Prostate gland (tissue), 2 donors: ENCODE measurements at places on chromosomes 6 and 20. TPM values are rescaled to one million over a fixed set of nuclear protein-coding genes. Genes with fewer than 3 reads are reported as not detected.

ADGRF1 gene
- 11.5 TPM for total RNA-seq

GRCh38 chr6:144607998-144608735 lies 323.0 kb downstream of the UTRN start:
- DNase-seq = no peak

C20orf202 gene
- not detected for total RNA-seq

GRCh38 chr6:36463676-36464075 lies 20.9 kb downstream of the KCTD20 start:
- DNase-seq = no peak

DNA sequence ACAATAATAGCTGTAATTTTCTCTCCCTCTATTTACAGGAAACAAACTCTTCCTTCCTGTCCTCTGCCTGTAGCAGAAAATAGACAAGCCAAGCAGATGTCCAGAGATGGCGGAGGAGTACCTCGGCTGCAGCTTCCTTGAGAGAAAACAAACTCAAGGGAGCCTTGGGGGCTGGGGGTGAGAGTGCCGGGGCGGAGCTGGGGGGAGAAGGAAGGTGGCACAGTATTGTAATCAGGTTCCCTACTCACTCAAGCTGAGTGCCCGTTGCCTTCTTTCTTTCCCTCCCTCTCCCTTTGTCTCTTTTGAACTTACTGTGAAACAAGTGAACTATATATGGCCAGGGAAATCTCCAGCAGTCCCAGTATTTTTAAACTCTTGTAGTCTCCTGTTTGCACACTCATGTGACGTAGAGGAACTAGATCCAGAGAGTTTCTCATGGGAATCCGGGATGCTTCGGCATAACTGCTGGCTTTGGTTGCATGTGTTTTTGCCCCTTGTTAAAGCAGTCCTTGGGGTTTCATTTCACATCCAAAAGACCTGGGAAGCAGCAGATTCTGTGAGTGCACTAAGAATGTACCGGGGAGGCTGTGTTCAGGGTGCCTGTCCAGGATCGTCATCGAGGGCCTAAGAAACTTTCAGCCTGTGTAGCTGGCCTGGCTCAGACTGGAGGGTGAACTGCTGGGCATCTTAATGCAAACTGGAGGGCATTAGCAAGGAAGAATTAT lies 44.6 kb upstream of the HDDC2 start:
- no peak for DNase-seq

GRCh38 chr6:162088091-162088490 lies 639.5 kb downstream of the PRKN start:
- no peak for DNase-seq

DNA sequence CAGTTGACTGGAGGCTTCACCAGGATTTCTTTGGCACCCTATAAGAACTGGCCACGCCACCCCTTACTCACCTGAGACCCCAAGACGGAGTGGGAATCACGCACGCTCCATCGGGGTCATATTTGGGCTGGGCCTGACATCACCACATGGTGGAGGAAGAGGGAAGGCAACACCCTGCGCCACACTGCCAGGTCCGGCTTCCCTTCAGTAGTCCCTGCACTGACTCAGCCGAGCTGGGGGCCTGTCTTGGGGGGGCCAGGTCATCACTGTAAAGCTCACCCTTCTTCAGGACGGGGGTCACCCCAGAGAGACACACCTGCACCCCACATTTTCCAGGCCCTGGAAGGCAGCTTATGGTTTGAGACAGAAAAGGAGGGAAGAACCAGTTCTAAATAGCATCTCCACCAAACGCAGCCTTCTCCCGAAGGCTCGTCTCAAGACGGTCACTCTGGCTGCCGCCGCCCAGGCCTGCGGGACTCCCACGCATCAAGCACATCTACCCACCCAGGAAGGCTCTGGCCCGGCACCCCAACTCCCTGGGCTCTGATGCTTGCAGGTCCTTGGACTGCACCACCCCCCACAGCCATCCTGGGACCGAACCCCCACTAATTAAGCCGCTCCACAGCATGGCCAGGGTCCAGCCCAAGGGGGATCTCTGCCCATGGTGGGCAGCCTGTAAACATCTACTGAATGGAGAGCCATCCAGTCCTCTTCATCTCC lies 51.8 kb downstream of the GINS1 start:
- no peak for DNase-seq
